AG10803 (cell line): ENCODE measurements at places on chromosomes 16 and 17.

DNA sequence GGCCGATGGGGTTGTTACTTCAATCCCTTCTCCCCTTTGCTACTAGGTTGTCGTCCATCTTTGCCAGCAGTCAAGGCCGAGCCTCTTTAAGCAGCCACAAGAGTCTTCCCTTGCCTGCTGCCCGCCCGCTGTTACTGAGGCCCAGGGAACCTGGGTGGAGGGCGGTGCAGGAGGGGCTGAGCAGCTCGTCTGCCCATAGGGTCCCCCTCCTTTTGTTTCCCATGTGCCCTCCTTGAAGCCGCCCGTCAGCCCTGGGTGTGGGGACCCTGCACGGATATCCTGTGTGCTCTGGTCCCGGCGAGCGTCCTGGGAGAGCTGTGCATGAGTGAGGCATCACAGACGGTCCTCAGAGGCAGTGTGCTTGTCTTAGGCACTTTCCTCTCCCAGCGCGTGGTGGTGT, 37.9 kb upstream of the CAPN15 start:
- no peak for DNase-seq

GRCh38 chr16:89395150-89396142, 94.9 kb downstream of the ANKRD11 start:
- peak; percentile 98 for DNase-seq

- DNase-seq, result peak; percentile 82
These were observed 847.4 kb upstream of the SOX9 start for GRCh38 chr17:71273441-71273840.

GRCh38 chr16:1225051-1225451, at the start of gene TPSG1:
Gene TPSG1 (minus strand): TSS chr16:1225268. CDS start chr16:1225252, 16 bp downstream.
- DNase-seq, result no peak

- DNase-seq, result no peak
These were observed 4.7 kb downstream of the NAGPA start for GRCh38 chr16:5028950-5029475.

GRCh38 chr16:27779641-27780164, 229.8 kb downstream of the KATNIP start:
- DNase-seq, result peak; percentile 47

DNA sequence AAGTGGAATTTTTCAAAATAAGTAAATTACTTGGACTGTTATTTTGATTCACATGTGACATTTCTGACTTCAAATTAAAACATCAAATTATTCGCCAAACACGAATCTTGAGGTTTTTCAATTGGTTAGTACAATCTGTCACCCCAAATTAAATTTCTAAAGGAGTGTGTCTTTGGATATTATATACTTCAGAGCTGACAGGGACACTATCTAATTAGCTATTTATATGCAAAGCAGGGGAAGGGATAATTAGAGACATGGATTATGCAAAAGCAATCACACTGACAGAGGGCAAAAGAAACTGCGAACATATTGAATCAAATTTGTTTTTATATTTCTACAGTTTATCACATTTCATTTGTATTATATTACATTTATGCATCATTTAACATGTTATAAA, 433.0 kb downstream of the KIF2B start:
- DNase-seq, result no peak

DNA sequence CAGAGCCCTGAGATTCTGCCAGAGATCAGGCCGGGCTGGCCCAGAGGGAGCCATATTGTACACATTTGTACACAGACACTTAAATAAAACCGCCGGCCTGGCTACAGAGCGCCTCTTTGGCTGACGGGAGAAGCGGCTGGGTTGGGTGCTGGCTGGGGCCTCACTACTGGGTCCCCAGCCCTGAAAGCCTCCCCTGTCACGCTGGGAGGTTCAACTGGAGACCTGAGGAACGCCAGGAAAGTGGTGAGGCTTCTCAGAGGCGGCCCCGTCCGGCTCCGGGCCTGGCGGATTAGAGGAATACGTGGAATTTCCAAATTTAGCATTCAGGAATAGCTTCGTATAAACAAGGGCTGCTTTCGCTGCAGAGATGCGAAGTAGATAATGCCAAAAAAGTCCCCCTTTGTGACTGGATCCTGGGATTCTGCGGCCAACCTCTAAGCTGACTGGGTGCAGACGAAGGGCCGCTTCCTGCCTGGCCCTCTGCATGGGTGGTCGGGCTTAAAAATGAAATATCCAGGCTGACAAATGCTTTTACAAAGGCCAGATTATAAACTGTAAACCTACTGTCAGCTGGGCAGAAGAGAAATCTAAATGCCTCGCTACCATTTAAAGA, 252.4 kb downstream of the IRF8 start:
- DNase-seq, result no peak

DNA sequence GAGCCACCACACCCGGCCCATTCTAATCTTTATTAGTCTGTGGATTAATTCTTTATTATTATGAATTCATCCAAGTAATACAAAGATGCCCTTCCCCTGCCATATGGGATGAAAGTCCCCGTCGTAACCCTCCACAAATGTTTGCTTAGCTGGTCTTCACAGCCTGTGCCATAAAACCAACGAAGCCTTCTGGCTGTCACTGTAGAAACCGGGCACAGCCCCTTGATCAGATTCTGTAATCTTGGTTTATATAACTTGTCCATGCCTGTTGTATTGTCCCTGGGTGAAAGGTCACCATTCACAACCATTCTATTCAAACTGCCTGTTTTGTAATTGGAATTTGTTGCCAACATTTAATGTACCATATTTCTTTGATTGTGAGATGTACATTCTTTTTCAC, 66.5 kb downstream of the ATP2C2 start:
- no peak for DNase-seq

GRCh38 chr16:89961920-89962319, 13.4 kb downstream of the DEF8 start:
- DNase-seq, result no peak

DNA sequence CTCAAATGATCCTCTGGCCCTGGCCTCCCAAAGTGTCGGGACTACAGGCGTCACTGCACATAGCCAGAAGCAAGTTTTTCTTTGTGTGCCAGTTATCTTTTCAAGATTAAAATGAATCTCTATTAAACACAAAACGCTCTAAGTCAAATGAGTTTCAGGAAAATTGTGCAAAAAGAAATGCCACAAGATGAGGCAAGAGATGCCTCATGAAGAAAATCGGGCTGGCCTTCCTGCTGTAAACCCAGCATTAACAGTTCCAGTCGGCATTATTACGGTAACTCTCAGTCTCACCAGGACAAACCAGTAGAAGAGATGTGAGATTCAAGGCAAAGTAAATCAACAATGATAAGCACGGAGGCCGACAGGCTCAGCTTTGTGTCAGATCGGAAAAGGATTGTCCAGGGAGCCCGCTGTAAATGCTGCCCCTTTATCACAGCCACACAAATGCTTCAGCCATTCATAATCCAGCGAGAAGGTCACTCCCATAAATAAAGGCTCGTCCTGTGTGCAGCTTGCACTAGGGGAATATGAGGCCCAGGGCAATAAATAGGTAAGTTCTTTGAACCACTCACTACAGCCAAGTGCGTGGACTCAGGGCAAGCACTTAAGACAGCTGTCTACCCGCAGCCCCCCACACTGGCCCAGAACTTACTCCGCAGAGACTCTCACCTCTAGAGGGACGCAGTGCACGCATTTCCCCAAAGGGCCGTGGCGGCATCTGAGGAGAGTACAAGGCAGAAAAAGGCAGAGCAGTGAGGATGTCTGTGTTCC, 27.2 kb downstream of the NPLOC4 start:
- DNase-seq, result no peak

- no peak for DNase-seq
These were observed 9.9 kb upstream of the MVD start for GRCh38 chr16:88672776-88673175.

- no peak for DNase-seq
These were observed 33.9 kb upstream of the GCSH start for GRCh38 chr16:81130126-81130525.

- DNase-seq, result no peak
These were observed 35.7 kb downstream of the BAIAP2 start for GRCh38 chr17:81070541-81071246.

GRCh38 chr16:67339453-67339852, 12.8 kb downstream of the LRRC36 start:
- peak; percentile 36 for DNase-seq

GRCh38 chr16:920051-920681, 50.6 kb downstream of the LMF1 start:
- DNase-seq, result peak; percentile 74

GRCh38 chr16:5030251-5030870, 3.4 kb downstream of the NAGPA start:
- DNase-seq, result no peak

DNA sequence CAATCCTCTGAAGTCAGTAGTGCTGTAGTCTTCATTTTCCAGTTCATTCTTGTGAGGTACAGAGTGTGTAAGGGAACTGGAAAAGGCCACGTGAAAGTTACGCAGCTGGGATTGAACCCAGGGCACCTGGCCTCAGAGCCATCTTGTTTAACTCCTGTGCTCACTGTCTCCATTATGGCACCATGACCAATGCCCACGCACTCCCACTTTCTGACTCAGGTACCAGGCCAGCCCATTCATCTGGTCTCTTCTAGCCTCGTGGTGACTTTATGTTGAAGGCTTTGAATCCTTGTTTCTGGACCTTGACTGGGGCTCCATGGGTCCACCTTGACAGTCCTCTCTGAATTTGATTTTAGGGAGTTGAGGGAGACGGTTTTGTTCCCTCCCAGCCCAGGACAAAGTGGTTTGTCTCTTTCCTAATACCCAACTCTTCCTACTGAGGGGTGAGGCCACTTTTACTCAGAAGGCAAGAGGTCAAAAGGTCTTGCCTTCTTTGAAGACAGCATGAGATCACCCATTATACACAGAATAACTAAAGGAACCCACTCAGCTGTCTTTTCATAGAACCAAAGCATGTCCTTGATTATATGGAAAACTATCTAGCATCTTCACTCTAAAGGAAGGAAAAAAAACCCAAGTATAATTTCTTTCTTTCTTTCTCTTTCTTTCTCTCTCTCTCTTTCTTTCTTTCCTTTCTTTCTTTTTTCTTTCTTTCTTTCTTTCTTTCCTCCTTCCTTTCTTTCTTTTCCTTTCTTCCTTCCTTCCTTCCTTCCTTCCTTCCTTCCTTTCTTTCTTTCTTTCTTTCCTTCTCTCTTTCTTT, 50.0 kb downstream of the OTOA start:
- no peak for DNase-seq

GRCh38 chr17:44872131-44872768, 24.6 kb downstream of the HIGD1B start:
- peak; percentile 37 for DNase-seq

DNA sequence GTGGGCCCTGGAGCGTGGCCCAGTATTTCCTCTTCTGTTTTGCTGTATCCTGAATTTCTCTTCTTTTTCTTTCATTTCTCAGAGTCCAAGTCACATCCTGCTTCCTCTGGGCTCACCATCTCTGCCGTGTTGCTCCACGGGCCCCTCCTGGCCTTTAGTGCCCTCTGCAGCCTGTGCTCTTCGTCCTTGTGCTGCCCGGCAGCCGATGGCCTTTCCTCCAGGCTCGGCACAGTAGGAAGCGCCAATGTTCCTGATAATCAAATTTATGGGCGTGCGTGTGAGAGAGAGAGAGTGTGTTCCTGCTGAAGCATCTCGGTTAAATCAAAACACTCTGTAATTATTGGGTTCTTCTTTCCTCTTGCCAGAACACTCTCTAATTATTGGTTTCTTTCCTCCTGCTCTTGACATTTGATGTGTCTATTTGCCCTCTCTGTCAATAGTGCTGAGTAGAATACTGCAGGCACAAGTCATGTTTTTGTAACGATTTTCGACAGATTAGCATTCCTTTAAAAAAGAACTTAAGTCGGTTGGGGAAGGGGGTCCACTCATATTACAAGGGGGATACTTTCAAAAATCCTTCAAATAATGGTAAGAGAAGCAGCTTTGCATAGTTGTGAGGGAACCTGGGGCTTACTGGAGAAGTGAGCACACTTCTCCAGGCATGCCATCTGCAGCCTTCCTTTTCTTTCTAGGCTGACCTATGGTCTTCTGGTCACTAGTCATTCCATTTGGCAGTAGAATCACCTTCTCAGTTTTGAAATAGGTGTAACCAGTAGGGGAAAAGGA, 126.6 kb downstream of the RPTOR start:
- no peak for DNase-seq

- no peak for DNase-seq
These were observed 4.4 kb downstream of the KRT27 start for GRCh38 chr17:40777971-40778370.

- no peak for DNase-seq
These were observed 4.0 kb downstream of the SLC25A10 start for GRCh38 chr17:81715872-81716673.

- no peak for DNase-seq
These were observed 1.4 kb upstream of the CRYM start for GRCh38 chr16:21279501-21279900.

- DNase-seq, result no peak
These were observed at the start of gene ADAM11 for GRCh38 chr17:44758414-44759085. Gene ADAM11 (plus strand): TSS chr17:44758988. CDS start chr17:44759200, 212 bp downstream.

DNA sequence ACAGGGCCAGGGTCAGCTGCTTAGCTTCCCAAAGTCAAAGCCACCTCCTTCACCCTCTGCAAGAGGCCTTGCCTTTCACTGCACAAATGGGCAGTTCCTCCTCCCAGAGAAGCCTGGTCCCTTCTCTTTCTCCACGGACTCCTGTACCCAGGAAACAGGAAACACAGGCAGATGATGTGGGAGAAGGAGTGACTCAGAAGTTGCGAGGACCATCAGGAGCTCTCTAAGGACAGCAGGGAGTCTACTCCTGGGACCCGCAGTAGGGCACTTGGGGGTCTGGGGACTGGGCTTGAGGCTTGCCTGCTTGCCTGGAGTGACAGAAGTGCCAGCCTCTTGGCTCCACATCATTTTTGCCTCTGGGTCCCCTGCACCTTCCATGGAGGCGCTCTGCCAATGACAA, 47.4 kb upstream of the KSR1 start:
- DNase-seq, result peak; percentile 22

DNA sequence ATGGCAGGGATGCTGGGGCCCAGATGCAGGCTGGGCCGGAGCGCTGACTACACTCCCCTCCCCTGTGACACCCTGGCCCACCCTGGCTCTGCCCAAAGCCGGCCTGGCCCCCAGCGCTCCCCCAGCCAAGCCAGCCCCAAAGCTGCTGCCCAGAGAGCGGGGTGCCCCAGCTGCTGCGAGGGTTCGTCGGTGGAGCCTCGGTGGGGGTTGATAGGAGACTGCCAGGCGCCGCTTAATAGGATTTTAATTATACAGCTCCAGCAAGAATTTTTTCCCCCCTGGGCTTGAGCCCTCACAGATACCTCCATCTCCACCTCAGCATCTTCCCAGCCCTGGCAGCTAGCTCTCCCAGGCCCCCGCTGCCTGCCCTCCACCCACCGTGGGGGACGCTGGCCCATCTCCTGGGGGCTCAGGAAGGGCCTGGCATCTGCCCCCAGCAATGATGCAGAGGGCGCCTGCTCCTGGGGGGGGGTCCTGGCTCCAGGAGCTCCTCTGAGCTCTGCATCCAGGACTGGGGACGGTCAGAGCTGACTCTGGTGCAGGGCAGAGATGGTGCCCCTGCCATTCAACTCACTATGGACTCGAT, 36.8 kb upstream of the DLX4 start:
- no peak for DNase-seq
